H7 (cell line): ENCODE measurements at places on chromosomes 6 and 20.

DNA sequence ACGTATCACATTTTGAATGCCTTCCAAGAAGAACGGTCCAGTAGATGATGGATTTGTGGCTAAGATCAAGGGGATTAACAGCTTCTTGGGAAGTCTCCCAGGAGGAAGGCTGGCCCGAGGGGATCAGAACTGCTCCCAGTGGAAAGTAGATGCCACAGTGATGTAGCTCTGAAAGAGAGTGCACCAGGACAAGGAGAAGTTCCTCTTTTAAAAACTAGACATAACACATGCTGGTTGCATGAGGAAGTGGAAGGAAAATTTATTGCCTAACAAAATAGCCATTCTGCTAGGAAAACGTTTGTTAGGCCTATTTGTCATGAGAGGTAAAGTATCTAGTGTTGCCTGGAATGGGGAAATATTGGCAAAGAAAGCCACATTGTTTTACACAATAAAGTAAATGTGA lies 87.8 kb downstream of the CDH26 start:
- no peak for DNase-seq

DNA sequence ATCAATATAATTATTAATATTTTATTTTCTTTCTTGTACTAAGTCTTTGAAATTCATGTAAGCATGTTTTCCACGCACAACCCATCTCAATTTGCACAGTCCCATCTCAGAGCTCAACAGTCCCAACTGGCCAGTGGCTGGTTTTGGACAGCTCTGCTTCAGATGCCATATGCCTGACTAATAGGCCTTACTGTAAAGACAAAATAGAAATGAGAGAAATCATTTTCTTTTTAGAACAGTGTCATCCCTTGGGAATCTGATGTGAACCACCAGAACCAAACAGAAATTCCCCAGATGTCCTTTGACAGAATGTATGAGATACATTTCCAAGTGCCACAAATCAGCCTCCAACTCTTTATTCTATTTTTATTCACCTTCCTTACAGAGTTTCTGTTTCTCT lies 338.9 kb downstream of the ESR1 start:
- DNase-seq: no peak

DNA sequence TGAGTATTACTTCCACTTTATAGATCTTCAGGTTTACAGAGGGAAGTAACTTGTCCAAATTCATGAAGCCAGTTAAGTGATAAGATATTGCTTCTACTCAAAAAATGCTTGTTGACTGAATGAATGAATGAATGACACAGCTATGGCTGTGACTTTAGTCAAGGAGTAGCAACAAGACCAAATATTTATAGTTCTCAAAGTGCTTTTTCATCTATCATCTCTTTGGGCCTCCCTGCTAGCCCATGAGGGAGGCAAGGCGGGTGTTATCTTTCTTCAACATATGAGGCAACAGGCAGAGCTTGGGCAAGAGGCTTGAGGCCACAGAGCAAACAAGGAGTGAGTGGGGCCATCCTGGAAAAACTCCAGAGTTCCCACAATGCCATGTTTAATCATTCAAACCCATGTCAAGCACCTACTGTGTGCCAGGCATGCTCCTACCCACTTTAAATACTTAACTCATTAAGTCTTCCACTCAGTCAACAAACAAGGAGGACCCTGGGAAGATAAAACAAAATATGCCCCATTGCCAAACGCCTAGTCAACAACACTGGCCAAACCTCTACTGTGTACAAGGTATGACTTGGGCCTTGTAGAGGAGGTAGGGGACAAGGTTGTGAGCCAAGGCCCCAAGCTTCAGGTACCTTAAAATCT lies 15.9 kb downstream of the BCL2L1 start:
- DNase-seq: no peak

GRCh38 chr20:10634211-10634610 lies 39.6 kb downstream of the JAG1 start:
- DNase-seq: no peak
